Stimulated activated CD8-positive, alpha-beta memory T cell treated with anti-CD3 and anti-CD28 coated beads, Interleukin-2, amount 100 ng/mL, for 48 hours (primary cell): ENCODE measurements at places on chromosomes 12 and 14.
A peak's percentile ranks its signal among the peaks of the same experiment; 100 is the strongest.

GRCh38 chr14:84403585-84403984 is 1126.4 kb upstream of the FLRT2 start:
- no peak for DNase-seq

GRCh38 chr12:75478116-75478794 is 2.3 kb upstream of the GLIPR1 start:
- DNase-seq = no peak

- no peak for DNase-seq
These were observed 363.8 kb upstream of the TMEM132C start for GRCh38 chr12:127903146-127903545.

GRCh38 chr12:1453810-1454209 is 140.6 kb downstream of the FBXL14 start:
- no peak for DNase-seq

DNA sequence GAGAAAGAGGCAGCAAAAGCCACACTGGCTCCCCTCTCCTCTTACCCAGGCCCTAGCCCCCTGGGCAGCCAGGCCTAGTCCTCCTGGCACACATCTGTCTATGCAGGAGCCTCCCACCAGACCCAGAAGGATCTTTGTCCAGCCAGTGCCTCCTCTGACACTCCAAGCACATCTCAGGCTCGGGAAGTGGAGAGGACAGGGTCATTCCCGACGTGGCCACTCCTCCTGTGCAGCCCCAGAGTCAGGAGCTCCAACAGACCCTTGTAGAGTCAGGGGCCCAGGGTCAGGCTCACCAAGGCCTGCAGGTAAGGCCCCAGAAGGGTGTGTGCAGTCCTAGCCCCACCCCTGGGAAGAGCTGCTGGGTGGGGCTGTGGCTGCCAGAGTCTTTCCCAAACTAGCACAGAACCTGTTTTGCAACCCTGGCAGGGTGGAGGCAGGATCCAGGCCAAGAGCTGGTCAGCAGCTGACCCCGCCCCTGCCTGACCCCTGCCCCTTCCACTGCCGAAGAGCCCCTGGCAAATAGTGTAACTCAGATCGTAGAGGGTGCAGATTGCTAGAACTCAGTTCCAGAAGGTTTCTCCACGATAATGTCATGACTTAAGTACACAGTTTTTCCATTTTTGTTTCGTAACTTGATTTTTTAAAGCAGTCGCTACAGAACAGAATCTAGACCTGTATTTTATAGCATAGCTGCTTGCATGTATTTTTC is 26.6 kb upstream of the PNMA1 start:
- no peak for DNase-seq

GRCh38 chr12:101527682-101528081 is 52.5 kb downstream of the SPIC start:
- no peak for DNase-seq

DNA sequence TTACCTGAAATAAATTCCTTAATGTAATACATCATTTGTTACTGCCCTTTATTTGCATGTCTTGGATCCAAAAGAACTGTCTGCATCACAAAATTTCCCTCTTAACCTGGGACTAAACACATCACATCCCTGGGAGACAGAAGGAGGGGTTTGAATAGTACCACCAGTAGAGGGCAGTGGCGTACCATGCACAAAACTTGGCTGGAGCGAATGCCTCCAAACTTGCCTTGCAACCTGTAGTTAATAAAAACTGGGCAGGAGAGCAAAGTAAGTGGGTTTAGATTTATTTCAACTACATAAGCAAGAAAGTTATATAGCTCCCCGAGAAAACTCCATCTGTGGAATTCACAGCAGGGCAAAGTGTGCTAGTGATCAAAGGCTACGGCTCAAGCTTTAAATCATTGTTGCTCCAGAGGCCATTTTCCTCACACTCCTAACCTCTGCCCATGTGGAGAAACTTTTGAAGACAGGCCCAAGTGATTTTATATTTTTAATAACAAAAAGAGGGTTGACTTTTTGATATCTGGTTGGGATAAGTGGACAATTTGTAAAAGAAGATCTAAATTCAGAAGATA is 1176.7 kb upstream of the SEL1L start:
- DNase-seq = peak; percentile 27

DNA sequence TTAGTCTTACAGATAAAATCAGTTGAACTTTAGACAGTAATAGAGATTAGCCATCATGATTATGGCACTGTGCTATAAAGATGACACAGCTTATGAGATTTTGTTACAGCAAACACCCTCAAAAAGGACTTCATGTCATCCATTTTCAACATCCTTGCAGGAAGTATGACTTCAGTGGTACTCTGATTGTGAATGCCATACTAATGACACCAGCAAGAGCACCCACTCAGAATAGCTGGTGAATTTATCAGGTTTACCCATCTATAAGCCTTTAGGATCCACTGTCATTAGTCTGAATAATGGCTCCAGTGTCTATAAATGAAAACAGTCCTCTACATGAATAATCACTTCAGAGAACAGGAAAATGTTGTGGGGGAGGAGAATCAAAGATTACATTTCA is 615.2 kb downstream of the RPS29 start:
- no peak for DNase-seq

DNA sequence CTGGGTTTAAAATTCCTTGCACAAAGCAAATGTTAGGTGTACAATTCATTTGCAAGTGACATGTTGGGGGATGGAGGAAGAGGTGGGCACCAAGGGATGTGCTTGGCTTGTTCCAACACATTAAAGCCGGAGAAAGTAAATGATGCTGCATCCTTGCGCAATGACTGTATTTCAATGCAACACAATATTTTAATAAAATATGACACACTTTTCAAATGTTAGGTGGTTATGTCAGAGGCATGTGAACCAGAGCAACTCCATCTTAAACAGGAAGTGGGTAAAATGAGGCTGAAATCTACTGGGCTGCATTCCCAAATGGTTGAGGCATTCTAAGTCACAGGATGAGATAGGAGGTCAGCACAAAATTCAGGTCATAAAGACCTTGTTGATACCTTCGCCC is 53.6 kb upstream of the ARHGAP5 start:
- DNase-seq = no peak

GRCh38 chr12:26299751-26300150 is 104.4 kb downstream of the SSPN start:
- DNase-seq = no peak

DNA sequence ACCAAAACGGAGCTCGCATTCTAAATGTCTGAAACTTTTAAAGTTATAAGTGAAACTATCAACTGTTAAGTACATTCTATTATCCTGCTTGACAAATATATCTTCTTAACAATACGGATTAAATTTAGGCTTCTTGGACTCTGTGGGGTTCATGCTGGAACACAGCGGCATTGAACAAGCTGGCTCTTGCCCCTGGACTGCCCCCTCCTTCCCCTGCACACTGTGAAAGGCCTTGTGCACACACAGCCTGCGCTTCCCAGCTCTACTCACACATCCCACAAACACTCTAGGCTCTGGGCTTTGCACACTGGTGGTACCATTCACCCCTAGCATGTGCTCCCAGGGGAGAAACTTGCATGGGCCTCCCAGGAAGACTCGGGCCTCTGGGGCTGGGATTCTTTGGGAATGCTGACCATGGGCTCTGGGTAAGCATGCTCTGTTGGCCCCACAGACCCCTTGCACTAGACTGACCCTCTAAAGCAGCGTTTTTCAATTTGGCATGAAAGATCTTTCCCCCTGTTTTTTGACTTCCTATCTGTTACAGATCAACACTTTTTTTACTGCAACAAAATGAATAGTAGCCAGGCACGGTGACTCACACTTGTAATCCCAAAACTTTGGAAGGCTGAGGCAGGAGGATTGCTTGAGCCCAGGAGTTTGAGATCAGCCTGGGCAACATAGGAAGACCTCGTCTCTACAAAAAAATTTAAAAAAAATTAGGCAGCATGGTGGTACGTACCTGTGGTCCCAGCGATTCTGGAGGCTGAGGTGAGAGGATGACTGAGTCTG is 96.2 kb upstream of the CPM start:
- DNase-seq = no peak

GRCh38 chr12:40325349-40325960 is 100.7 kb downstream of the LRRK2 start:
- no peak for DNase-seq

GRCh38 chr14:90450667-90451066 is 53.8 kb downstream of the CALM1 start:
- no peak for DNase-seq

- DNase-seq = no peak
These were observed 431.6 kb downstream of the PDZRN4 start for GRCh38 chr12:41619705-41620104.

GRCh38 chr12:50387487-50387886 is 8.9 kb downstream of the FAM186A start:
- no peak for DNase-seq

- no peak for DNase-seq
These were observed 35.7 kb upstream of the MDM1 start for GRCh38 chr12:68367903-68368302.

DNA sequence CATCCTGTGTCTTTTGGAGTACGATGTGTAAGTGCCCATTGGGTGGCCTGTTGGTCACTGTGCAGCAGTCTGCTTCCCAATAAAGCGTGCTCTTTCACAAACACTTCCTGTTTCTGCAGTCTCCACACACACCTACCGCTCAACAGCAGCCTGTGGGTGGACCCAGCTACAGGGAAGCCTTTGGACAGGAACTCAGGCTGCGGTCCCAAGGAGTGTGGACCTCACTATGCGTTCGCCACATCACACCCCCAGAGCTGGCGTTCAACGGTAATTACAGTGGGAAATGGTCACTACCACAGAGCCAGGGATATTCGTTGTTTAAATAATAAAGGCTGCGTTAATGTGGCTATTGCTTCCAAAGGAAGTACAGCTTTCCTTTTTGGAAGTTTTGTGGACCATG is 16.2 kb downstream of the PSMC1 start:
- DNase-seq = no peak

DNA sequence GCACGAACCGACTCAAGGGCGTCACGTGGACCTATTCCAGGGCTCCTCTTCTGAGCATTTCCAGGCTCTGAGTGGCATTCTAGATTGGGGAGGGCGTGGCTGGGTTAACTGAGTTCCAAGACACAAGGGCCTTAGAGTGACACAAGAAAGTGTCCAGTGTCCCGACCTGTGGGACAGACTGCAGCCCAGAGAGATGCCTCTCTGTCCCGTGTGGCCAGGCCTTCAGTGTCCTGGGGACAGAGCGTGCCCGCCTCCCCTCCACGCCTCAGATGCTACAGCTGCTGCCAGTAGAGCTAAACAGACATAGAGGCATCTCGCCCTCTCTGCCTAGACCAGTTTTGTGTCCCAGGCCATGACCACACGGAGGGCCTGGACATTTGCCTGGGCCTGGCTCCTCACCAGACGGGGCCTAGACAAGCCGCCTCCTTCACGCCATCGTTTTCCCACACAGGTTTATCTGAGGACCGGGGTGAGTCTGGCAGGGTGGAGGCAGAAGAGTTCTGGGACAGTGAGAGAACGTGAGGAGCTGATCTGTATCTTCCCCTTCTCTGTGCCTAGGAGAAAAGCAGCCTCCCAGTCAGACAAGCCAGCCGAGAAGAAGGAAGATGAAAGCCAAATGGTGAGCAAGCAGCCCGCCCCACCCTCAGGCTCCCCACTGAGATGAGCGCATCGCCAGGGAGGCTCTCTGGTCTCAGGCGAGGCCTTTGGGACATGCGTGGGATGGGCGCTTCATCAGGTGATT is 27.1 kb downstream of the DEGS2 start:
- DNase-seq = no peak

- DNase-seq = peak; percentile 70
These were observed 2.5 kb downstream of the NUAK1 start for GRCh38 chr12:106136263-106136662.

GRCh38 chr12:25401547-25402345 is 151.0 kb upstream of the KRAS start:
- DNase-seq = no peak

- DNase-seq = no peak
These were observed 24.8 kb downstream of the FRMD6 start for GRCh38 chr14:51676549-51676948.

- no peak for DNase-seq
These were observed 92.7 kb downstream of the MED13L start for GRCh38 chr12:116184763-116185162.

DNA sequence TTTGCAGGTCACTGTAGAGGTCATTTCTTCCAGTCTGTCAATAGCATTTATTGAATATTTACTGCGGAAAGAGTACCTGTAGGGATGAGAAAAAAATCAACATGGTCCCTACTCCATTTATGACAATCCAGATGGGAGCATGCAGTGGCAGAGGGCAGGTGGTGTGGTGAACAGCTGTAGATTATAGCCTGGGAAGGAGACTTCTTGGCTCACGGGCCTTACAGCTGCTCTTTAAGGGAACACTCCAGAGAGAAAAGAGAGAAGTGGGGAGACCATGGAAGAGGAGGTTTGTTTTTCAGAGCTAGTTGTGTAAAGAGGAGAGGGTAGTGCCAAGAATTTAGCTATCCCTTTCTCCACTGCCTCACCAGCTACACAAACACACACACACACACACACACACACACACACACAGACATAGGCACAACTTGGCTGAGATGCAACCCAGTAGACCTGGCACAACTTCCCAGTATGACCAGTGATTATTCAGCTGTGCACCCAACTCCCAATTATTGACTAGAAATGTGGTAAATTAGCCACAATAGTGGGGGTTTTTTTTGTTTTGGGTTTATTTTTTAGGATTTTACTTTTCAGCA is 41.0 kb downstream of the GPHB5 start:
- DNase-seq = no peak

DNA sequence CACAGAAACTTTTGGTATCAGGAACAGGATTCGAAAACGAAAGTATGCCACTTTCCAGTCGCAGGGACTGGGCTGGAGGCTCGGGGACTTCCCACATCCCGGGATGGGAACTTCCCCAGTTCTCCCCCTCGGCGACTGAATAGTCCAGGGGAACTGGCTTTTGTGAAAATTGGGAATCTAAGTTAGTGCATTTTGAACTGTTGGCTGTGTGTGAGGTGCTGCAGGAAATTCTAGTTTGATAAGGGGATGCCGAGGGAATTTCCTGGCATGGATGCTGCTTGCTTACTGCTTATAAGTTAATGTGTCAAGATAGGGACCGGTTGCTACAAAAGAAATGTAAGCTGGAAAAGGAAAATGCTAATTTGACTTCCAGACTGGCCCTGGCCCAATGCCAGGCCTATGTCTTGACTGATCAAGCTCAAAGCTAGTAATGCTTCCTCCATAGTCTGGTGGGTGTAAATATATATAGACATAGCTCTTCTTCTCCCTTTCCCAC is 73.4 kb upstream of the EIF5 start:
- no peak for DNase-seq

GRCh38 chr14:104119119-104119487 is 19.3 kb upstream of the KIF26A start:
- no peak for DNase-seq

GRCh38 chr12:119936705-119937311 is 52.2 kb upstream of the BICDL1 start:
- DNase-seq = no peak

- no peak for DNase-seq
These were observed 105.8 kb downstream of the PRKD1 start for GRCh38 chr14:29821661-29822429.

- DNase-seq = no peak
These were observed 12.1 kb upstream of the PNMA1 start for GRCh38 chr14:73726025-73726961.

DNA sequence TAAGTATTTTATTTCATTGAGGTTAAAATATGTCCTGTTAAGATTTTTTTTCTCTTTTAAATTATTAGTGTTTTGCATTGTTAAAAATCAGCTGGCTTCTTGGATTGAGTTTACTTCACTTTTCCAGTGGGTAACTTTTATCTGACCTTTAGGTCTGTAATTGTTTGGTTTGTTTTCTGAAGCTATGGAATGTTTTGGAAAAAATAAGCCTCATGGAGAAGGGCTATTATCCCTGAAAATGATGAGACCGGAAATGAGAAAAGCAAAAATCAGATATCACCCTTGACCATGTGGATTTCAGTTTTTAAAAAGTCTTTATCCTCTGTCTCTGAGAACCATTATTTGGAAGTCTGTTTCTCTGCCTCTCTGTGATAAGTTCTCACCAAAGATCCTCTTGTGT is 180.9 kb downstream of the RAD51B start:
- DNase-seq = no peak
